ENCODE measurements at places on chromosomes 2 and 18.

DNA sequence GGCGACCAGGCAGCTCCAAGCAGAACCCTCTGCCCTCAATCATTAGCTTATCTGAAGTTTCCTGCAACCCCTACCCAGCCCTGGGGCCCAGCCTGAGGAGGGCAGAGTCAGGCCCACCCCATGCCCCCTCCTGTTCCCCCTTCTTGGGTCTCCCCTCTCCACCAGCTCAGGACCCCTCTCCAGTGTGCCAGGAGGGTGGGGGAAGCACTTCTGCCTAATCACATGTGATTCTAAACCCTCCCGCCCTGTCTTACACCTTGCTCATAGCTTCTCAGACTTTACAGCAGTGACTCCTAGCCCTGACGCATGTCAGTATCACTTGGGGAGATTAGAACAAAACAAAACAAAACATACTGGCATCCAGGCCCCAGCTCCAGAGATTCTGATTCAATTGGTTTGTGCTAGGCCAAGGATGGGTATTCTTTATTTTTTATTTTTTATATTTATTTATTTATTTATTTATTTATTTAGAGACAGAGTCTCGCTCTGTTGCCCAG is 42.5 kb upstream of the ASAP2 start:
- no peak for DNase-seq

DNA sequence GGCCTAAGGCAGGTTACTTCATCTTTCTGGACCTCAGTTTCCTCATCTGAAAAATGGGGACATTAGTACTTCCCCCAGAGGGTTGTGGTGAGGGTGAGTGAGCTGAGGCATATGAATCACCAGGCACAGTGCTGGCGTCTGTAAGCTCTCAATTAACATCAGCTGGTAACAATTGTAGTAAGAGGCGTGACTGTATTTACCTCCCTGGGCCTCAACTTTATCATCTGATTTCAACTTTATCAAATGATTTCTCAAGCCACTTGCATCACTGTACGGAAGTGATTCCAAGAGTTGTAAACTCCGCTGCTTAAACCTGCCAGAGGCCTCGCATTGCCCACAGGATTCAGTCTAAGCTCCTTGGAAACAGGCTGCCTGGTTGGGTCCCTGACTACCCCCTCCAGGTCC is 53.6 kb upstream of the PKDCC start:
- DNase-seq = no peak

GRCh38 chr2:48993576-48993975 is 160.7 kb downstream of the FSHR start:
- no peak for DNase-seq

DNA sequence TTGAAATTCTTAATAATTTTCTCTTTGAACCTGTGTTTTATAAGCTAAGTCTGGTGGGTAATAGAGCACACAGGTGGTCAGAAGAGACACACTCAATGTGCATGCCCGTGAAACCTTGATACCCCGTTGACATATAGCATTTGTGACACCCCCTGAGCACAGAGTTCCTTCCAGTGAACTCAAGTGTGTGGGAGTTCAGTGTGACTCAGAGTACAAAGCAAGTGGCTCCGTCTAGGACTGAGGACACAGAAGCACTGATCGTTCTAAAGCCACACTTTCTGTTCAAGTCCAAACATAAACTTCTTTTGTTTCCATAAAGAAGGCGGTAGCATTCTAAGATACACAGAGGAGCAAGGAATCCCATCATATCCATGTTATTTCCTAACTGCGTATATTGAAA is 523.6 kb downstream of the PID1 start:
- DNase-seq = no peak

- no peak for DNase-seq
Measured at GRCh38 chr2:182941121-182941722, 74.8 kb upstream of the FRZB start.

GRCh38 chr2:80517316-80517715 is 212.8 kb upstream of the LRRTM1 start:
- DNase-seq = no peak

Data from thymus (tissue), 14 donors.